ENCODE measurements at places on chromosomes 2 and 18.

DNA sequence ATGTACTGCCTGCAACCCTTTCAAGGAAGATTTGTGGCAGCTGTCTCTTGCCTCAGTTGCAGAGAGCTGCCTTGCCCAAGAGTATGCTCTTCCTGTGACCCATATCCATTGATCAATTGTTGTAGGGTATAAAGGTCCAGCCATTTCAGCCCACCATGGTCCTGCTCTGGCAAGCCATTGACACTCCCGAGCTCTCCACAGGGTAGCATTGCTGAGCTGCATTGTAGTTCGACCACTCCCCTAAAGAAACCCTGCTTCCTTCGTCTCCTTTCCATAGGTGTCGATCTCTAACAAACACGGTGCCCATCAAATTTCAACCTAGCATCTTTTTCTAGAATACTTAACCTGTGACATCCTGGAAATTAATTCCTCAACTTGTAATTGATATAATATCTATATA lies 104.9 kb upstream of the NDUFV2 start:
- no peak for DNase-seq

- no peak for DNase-seq
Observed at GRCh38 chr18:49857708-49858107, 44.4 kb upstream of the ACAA2 start.

DNA sequence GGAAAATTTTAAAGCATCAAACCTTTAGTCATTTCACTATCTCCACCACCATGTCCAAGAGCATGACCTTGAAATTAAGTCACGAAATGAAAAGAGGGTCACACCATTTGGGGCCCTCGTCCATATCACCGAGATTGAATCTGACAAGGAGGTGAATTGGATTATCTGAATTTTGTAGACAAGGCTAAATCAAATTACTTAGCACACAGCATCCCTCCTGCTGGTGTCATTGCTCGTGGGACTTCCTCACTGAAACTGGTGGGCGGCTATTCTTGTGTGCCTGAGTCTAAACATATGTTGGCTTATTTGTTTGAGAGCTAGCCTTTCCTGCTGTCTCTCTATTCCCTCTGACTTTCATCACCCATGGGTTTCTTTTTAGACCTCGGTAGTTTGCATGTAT lies 64.6 kb upstream of the CNGA3 start:
- no peak for DNase-seq

DNA sequence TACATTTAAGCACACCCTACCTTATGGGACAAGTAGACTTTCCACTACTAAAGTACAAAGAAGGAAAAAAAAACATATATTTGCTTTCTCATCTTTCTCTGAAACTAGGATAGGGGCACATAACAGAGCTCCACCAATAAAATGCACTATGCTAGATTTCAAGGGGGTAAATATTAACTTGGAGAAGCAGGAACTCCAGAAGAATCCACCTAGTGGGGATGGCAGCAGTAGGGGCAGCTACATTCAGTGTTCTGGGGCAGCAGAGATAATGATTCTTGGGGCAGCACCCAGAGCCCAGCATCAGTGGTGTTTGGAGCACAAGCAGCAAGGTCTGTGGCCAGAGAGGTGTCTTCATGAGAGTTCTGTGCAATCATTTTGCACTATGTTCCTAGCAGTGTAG lies 64.7 kb downstream of the DTNB start:
- no peak for DNase-seq

DNA sequence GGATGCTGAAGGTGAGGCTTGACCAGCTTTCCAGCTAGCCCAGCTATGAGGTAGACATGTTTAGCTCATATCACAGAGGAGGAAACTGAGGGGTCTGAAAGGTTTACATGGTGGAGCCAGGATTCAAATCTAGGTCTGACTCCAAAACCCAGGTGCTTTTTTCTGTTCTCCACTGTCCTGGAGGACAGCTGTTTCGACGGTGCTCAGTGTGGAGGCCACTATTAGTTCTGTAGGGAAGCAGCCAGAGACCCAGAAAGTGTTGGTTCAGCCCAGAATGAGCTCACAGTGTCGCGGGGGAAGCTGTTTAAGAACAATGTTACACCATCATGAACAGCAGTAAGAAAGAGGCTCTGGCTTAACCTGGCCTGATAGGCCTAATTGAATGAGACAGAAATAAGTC lies 11.1 kb downstream of the PROC start:
- no peak for DNase-seq

DNA sequence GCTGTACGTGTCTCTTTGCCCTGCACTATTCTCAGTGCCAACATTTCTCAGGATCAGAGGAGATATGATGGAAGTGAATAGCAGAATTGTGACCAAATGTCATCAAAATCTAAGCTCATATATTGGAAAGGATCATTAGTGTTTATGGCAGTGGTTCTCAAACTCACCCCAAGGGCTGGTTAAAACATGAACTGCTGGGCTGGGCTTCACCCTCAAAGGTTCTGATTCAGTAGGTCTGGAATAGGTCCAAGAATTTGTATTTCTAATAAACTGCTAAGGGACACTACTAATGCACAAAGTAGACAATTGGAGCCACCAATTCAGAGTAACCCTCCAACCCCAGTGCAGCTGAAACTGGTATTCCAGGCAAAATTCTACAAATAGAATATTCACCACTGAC lies 317.9 kb upstream of the UBE2E3 start:
- no peak for DNase-seq

DNA sequence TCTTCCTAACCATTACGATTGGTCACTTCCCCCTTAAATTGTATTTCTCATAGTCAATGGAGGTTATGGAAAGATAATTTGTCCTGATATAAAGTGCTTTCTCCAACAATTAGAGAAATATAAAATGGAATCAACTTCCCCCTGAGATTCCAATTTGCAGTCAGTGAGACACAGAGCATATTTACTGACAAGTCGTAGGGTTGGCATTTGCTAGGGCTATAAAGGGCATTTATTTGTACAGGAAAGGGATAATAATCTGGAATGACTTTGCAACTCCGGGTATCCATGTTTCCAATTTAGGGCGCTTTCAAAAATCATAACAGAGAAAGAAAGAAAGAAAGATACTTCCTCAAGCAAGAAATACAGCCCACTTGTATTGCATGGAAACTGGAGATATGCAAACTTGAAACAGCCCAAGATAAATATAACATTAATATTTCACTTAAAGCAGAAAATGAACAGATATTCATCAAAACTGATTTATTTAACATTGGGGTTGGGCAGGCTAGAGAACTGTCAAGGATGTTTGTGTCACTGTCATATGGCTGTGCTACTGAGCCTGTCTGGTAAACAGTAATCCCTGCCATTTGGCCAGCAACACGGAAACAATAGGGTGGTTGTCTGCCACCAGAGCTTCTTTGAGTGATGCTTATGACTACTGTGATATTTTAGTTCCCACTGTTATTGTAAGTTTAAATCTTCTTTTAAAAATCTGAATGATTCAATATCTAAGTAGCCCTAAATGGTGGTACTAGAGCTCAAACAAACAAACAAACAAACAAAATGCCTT lies 621.8 kb downstream of the LRP1B start:
- peak; percentile 28 for DNase-seq

- no peak for DNase-seq
Observed at GRCh38 chr2:94870440-94871225, 597 bp upstream of the TEKT4 start.

GRCh38 chr2:229032608-229033234 lies 238.4 kb downstream of the PID1 start:
- no peak for DNase-seq

GRCh38 chr2:147998203-147998602 lies 22.3 kb downstream of the ORC4 start:
- no peak for DNase-seq

DNA sequence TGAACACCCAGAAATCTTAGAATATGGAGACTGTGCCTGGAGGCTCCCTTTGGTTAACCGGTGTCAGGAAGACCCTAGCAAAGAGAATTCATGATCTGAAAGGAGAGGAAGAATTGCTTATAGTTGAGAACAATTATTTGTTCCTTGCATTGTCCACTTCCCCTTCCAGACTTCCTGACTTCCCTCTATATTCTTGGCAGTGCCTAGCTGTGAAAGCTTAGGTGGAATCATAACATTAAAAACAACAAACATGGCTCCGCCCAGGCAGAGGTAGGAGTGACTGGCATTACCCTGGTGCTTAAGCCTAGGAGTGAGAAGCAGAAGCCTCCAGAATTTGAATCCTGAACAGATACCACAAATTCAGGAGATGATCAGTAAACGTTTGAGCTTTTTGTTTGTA lies 1.9 kb downstream of the TTL start:
- no peak for DNase-seq

DNA sequence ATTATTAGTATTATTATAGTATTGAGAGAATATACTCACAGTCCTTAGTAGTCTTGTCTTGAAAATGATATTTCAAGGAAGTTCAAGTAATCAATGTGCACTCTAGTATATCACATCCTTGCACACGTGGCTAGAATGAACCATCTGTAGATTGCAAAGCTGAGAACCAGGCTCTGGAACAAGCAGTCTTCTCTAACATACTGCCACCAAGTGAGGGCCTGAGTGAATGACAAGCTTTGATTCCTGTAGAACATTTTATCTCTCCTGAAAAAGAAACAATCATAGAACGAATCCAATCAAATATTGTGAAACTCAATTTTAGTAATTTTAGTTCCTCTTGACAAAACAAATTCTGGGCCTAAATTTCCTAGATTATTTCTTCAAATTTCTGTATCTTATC lies 55.3 kb upstream of the SULT1C3 start:
- no peak for DNase-seq

GRCh38 chr2:23944976-23945375 lies 4.7 kb downstream of the UBXN2A start:
- no peak for DNase-seq

DNA sequence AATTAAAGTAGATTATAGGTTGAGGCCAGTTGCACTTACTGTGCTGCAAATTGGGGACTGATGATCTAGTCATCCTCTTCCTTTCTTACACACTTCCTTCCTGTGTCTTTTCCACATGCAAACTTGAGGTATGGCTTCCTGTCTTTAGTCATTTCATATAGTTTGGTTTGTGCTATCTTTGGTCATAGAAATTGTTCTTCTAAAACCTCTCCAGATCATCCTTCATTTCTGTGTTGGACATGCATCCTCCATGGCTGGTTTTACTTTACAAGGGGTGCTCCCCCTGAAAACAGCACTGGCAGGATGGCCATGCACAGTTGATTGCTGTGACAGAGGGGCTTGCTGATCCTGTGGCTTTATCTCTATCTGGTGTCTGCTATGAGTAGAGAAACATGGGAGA lies 36.5 kb downstream of the MGAT5 start:
- no peak for DNase-seq

GRCh38 chr2:230068651-230069055 lies at the start of gene SLC16A14:
Gene SLC16A14 (minus strand): TSS chr2:230068924. CDS start chr2:230059352, 9,572 bp downstream.
- DNase-seq, result peak; percentile 23

GRCh38 chr18:24051031-24051947 lies 36.7 kb downstream of the TTC39C start:
- DNase-seq, result no peak

DNA sequence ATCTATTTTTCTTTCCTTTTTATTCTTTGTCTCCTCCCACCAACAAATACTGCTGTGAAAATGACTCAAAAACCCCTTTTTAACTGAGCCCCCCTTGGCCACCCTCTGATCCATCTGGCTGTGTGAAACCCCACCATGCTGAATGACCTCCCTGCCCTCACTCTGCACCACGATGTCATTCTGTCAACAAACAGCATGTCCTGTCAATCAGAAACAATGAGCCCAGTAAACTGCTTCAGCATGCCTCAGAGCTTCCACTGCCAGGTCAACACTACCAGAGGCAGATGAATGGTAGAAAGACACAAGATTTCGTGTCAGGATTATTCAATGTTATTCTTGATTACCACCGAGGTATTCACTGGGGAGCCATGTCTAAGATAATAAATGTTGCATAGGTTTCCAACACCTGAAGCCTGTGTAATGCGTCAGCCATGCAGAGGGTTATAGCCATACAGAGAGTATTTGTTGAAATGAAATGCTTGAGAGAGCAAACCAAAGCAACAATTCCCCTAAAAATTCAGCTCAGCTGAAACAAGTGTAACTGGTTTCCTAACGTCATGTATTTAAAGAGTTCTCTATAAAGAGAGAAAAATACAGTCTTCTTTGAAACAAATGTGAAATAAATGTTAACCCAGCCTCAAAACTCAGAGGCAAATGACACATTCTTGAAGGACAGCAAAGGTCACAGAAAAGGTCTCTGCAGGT lies 76.7 kb downstream of the LRP2 start:
- DNase-seq, result no peak

DNA sequence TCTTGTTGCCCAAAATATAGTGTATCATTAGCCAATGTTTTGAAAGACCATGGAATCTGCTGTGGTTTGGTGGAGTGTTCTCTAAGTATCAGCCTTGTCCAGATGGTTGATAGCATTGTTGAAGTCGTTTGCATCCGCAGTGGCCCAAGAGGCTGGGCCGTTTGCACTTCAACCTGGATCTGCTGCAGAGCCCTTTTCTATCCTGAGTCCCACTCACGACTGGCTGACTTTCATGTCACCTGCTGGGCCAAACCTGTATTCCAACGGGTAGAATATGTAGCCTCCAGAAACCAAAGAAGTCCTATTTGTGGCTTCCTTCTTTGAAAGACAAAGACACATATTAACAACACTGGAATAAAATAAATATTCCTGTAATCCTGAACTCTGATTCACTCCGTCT lies 1154.1 kb downstream of the RPIA start:
- no peak for DNase-seq

DNA sequence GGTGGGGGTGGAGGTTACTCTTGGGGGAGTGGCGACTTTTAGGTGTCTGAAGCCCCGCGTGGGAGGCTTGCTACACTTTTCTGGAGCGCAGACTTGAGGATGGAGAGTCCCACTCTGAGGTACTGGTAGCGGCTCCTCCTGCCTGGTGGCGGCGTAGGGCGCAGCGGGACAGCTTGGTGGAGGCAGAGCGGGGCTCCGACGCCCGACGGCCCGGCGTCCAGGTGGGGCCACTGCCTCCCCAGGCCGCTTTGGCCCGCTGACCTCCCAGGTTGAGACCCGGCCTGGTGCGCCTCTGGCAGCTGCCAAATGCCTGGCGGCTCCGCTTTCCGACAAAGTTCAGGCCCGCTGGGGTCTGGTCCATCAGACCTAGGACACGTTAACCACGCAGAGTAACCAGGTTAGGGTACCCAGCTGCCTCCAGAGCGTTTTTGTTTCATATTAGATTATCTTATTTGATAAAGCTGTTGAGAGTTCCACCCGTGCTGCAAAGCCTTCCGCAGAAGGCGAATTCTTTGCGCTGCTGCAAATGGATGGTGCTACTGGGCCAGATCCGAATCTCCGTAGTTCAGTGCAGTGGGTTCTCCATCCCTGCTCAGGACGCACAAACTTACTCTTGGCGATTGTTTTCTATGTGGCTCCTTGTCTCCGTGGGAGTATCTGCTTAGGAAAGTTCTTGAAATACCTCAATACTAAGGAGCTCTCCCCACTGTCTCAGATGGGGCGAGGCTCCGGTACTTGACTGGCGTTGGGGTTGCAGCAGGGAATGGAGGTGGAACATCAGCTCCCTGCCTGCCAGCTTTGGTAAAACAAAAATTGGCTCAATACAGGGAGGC lies 405.9 kb downstream of the XIRP2 start:
- peak; percentile 37 for DNase-seq

- DNase-seq, result peak; percentile 77
Observed at GRCh38 chr2:172995323-172996244, 80.1 kb upstream of the MAP3K20 start.

Data from posterior cingulate gyrus (tissue), 11 donors.